Activated T-cell treated with anti-CD3 and anti-CD28 coated beads for 1 hour (primary cell): ENCODE measurements at places on chromosomes 7 and 10.

DNA sequence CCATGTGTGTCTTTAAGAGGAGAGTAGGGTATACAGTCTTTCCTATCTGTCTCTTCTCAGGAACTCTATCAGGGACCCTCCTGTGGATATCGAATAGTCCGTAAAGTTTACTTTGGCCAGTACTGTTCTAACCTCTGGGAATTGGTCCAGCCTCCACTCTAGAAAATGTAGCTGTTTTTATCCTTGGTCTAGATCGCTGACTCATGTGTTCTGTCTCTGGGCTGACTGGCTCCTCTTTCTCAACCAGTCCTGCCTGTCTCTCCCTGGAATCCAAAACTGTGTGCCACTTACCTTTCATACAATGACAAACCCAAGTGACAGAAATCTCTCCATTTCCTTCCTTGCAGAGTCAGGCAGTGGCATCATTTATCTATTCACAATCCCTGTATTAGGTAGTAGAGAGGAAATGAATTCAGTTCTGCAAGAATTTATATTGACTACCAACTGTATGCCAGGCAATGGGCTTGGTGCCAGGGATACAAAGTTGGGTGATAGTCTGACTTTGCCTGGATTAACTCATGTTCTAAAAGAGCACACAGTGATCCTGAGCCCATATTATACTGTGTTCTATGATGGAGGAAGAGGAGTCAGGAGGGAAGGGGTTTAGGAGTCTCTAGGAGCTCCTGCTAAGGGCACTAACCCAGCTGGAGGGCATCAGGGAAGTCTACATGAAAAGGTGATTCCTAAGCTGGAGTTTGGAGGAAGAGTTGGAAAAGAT, 232.7 kb downstream of the LRMDA start:
- DNase-seq = no peak

DNA sequence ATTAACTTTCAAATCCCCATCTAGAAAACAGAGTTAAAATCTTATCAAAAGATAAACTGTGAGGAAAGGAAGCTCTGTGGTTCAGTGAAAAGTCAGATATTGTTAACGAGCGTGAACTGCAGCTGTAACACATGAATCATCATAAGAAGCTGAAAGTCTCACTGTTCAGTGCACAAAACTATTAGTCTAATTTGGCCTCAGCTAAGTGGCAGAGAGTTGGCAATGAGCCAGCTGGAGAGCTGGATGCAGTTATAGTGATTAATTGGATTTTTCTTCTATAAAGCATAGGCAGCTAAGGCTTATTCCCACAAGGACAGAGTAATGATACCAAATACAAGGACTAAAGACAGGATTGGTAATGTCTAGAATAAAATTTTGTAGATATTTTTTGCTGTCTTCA, 101.1 kb upstream of the ABCB5 start:
- no peak for DNase-seq

DNA sequence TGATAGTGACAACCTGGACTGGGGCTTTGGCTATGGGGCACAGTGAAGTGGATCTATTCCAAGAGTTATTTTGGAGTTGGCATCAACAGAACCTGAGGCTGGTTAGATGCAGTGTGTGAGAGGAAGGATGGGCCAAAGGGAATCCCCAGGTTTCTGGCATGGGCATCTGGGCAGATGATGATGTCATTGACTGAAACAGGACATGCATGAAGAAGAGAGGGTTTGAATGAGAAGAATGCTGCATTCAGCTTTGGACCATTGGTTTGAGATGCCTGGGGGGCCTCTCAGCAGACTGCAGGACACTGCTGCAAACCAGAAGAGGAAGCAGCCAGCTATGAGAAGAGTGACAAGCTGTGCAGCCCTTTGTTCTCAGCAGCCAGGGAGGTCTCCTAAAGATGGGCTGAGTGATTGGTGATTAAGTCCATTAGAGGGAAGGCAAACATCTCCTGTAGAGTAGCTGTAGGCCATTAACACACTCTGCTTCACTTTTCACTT, 23.1 kb upstream of the PIK3CG start:
- DNase-seq = no peak

GRCh38 chr10:16611037-16611436, 89.4 kb upstream of the C1QL3 start:
- DNase-seq = no peak

GRCh38 chr7:7148798-7149481, 33.4 kb upstream of the C1GALT1 start:
- no peak for DNase-seq

GRCh38 chr7:133419041-133419440, 166.2 kb downstream of the EXOC4 start:
- DNase-seq = no peak

DNA sequence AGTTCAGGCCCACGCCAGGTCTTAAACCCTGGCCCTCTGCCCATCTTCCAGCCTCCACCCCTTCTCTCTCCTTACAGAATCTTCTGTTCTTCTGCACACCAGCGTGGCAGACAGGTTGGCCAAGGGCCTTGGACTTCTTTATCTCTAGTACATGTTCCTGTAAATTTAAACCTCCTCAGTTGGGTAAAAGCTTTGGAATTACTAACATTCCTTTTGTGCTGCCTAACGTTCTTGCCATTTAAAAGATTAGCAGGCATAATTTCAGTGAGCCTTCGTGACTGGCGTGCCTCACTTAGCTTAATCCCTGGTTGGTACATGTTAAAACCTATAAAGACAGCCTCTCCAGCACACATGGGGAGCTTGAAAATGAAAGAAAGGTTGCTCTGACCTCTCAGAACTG, 192.2 kb downstream of the CUX1 start:
- no peak for DNase-seq

DNA sequence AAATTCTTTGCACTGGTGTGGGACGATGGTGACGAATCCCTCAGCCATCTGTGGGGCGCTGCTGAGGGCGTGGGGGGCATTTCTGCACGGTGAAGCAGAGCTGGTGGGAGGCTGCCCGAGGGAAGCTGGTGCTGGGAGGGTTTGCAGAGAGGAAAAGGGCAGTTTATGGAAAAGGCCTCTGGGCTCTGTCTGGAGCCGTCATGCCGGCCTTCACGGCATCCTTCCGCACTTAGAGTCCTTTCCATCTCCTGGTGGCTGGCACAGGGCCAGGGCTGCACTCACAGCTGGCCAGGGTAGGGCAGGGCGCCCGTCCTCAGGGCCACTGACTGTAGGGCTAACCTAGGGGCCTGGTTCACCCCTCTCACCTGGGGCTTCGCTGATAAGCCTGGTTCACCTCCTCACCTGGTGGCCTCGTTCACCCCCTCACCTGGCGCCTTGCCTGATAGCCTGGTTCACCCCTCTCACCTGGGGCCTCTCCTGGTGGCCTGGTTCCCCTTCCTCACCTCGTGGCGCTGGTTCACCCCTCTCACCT, 598 bp upstream of the AMZ1 start:
- DNase-seq = no peak

DNA sequence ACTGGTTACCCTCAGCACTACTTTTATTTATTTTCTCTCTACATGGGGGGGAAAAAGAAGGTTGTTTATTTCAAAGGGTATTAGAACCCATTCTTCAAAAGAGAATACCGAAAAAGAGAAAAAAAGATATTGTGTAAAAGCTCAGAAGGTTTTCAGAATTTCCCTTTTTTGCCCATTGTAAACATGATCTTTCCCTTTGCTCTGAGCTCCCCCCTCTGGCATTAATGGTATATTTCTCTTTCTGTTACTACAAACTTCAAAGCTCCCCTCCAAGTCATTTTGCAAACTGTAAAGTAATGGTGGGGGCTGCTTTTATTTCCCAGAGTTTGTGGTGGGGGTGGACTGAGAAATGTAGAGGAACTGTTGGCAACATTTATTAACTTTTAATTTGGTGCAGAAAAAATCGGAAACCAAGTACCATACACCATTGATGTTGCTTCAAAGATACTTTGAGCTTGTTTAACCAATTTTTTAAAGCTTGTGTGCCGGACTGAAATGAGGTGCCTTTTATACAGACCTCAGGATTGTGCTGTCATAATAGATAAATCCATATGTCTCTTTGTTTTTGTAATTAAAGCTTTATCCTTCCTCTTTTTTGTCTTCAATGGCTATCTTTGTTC, 181.5 kb downstream of the EXOC4 start:
- DNase-seq = no peak

GRCh38 chr7:36967387-36967786, 243.1 kb upstream of the AOAH start:
- DNase-seq = no peak

DNA sequence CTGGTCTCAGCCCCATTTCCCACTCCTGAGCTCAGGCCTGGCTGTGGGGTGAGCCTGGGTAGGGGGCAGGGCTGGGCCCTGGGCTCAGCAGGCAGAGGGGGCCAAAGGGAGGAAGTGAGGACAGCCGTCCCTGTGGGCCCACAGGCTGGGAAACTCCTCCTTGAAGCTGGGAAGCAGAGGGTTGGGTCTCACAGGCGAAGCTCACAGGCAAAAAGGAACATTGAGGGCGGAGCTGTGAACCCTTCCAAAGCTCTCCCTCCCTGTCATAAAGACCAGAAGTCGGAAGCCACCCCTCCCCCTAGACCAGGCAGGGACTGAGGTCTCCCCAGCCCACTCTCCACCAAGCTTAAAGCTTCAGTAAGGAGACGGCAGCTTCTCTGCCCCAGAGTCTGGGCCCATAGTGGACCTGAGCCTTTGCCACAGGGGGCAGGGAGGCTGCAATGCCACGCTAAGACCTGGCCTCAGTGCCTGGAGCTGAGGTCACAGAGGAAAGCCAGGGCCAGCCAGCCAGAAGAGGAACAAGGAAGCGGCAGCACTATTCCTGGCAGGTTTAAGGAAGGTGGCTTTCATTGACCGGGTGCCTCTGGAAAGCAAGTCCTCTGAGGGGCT, 1.0 kb upstream of the KCP start:
- no peak for DNase-seq

DNA sequence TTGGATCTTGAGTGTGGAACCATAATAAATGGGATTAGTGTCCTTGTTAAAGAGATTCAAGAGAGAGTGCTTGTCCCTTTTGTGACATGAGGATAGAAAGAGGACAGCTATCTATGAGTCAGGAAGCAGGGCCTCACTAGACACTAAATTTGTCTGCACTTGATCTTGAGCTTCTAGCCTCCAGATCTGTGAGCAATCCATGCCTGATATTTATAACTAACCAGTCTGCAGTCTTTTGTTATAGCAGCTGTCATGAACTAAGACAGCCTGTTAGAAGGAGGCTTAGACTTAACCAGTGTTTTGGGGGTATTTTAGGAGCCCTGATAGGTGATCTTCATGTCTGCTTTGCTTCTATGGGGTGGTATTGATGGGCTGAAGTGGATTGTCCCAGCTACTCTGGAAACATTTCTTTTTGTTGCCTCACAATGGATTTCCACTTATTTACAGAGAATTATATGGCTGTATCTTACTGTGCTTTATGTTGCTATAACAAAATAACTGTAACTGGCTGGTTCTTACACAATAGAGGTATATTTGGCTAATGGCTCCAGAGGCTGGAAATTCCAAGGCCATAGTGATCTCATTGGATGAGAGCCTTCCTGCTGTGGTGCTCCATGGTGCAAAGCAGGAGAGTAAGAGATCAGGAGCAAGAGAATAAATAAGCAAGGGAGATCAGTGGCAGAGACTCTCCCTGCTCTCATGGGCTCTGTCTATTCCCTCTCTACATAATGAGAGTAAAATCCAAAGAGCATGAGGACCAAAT, 23.4 kb upstream of the AKR1C3 start:
- no peak for DNase-seq

- no peak for DNase-seq
Measured at GRCh38 chr10:92891885-92892690, 43.8 kb downstream of the EXOC6 start.

DNA sequence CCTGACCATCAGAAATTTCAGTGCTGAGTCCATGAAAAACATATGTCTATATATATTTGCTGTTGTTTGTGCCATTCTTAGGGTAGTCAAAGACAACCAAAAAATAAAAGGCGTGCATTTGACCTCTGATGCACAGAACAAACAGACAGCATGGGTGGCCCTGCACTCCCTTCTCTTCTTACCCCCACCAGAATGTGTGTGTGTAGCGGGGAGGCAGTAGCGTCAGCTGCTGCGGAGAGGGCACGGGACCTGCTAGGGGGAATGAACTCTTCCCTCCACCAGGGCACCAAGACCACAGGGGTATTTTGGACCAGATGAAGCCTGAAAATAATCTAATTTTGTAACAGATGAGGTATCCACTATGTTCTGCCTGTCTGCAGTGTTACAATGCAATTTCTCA, 277.7 kb upstream of the ZNF32 start:
- no peak for DNase-seq

DNA sequence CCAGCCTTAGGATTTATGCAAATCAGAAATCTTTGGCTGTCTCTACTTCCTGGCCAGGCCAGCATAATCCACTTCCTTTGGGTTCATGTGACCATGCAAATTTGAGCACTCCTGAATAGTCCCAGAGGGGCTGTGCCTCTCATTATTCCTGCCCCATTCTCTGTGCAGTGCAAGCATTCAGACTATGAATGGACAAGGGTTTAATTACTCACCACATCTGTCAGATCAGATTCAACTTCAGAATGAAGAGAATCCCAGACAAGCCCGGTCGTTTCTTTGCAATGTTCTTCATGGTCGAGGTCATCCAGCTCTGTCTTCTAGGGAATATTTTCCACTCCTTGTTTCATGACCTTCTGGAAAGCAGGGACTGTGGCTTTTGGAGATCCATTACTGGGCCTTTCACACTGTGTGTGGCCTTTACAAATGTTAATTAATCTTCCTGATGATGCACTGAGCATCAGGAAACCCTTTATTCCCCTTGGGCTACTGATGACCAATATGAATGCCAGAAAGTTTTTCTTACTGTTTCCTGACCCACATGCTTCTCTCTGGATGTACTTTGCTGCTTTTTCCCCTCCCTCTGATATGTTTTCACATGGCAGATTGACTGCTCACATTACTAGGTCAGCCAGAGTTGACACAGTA, 217.6 kb upstream of the TCF7L2 start:
- no peak for DNase-seq

DNA sequence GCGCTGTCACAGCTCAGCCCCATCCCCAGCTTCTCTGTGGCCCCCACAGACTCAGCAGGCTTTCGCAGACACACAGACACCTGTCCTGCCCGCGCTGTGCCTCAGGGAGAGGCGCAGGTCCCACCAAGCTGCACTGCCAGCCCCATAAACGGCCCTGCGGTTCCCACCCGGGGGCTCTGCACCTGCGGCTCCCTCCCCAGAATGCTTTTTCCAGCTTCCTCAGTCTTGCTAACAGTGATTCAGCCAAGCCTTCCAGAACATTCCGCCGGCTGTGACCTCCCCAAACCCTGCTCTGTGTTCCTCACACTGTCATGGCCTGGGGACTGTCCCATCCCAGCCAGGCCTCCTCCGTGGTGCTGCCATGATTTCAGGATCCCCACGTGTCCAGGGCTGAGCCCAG, 27.8 kb upstream of the TNRC18 start:
- DNase-seq = no peak

DNA sequence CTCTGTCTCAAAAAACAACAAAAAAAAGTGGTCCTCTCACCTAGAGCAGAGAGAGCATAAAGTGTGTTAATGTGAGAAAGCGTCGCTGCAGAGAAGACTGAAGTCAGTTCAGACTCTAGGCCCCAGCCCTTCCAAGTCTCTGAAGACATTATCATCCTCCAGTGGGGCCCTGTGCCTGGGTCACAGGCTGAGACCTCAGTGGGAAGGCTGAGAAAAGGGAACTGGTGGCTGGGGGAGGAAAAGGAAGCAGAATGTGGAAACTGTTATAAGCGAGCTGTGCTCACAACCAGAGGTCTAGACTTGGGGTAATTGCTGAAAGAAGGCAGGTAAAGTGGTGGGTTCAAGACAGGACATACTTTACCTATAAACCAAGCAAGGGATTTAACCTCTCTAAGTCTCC, 4.9 kb upstream of the RRP12 start:
- DNase-seq = no peak
